Islet precursor cell (in vitro differentiated cells): ENCODE measurements at places on chromosomes 13 and 19.
A peak's percentile ranks its signal among the peaks of the same experiment; 100 is the strongest.

GRCh38 chr13:94479616-94480015 is at the start of gene DCT:
Gene DCT, minus strand, starts transcription at chr13:94479682. Its CDS starts 427 bp downstream, at chr13:94479255.
- DNase-seq = no peak

GRCh38 chr19:16670291-16670690 is 9.4 kb downstream of the TMEM38A start:
- DNase-seq = no peak

GRCh38 chr13:99087954-99088491 is 110.2 kb upstream of the DOCK9 start:
- DNase-seq = no peak

GRCh38 chr13:71659404-71659803 is 207.6 kb downstream of the DACH1 start:
- no peak for DNase-seq

DNA sequence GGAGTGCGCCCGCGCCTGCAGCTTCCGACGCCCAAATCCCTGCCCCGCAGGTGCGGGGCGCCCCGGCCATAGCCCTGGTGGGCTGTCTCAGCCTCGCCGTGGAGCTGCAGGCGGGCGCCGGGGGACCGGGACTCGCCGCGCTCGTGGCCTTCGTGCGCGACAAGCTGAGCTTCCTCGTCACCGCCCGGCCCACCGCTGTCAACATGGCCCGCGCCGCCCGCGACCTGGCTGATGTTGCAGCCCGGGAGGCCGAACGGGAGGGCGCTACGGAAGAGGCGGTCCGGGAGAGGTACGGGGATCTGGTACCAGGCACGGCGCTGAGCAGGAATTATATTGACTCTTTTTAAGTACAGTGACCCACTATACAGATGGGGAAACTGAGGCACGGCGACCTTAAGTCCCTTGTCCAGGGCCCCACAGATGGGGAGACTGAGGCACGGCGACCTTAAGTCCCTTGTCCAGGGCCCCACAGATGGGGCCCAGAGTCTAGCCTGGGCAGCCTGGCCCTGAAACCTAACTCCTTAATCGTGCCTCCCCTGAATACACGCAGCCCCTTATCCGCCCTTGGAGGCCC is 586 bp downstream of the MRI1 start:
- DNase-seq = no peak

DNA sequence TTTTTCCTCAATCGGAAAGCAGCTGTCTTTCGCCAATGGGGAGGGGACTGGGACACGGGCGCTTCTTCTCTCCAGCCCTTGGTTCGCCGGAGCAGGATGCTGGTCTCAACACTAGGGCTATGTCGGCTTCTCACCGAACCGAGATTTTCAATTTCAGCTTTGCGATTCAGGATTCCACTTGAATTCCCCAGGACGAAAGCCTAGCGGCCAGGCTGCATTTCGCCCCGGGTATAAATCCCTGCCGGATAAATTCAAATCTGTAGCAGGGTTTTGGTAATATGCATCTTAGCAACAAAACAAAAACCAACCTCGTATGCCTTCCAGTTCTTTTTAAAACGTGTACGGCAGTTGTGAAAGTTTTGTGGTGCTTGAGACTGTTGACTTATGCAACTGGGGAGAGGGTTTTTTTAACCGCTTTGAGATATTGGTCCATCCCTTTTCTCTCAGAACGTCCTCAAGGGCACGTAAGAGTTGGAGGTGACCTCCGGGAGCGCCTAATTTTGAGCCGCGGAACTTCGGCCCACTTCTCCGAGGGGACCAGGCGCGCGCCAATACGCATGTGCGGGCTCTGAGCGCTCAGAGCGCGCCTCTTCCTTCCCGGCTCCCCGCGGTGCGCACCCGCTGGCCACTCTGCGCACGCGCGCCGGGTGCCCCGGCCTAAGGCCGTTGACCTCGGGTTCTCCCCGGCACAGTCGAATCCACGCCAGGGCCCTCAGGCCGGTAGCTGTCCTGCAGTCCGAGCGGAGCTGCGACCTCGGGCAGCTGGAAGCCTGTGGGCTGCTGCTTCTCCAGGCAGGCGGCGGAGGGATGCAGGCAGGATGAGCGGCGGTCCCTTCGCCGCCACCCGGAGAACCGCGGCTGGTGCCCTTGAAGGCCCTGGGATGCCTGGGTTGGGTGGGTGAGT is 7.6 kb downstream of the POU4F1 start:
- DNase-seq = peak; percentile 86
